ENCODE measurements at places on chromosomes 5 and 9.
A peak's percentile ranks its signal among the peaks of the same experiment; 100 is the strongest.

- no peak for DNase-seq
These were observed 136.0 kb downstream of the MVB12B start for GRCh38 chr9:126462617-126463016.

DNA sequence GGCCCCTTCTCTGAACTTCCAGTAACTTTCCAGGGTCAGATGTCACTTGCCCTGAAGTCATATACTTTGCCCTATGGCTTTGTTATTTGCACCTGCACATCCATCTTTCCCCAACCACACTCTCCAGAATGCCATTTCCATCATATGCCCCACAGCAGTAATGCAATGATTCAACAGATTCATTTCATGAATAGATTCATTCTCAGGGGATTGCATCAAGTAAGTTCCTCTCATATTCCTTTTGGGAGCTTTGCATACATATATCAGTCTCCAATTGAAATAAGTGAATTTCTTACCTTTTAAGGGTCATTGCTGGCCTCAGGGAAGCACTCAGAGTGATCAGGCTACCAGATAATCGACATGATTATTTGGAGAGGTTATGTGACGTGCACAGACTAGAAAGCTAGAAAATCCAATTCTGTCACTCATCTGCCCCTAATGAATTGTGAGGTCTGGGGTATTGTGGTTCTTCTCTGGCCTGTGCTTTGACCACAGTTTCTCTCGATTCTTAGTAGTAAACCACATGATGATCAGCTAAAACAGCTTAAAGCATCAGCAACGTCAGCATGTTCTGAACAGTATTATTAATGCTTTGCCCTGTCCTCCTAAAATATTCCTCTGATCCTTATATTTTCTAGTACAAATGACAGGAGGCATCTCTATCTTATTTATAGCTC is 179.9 kb downstream of the ATPSCKMT start:
- no peak for DNase-seq

DNA sequence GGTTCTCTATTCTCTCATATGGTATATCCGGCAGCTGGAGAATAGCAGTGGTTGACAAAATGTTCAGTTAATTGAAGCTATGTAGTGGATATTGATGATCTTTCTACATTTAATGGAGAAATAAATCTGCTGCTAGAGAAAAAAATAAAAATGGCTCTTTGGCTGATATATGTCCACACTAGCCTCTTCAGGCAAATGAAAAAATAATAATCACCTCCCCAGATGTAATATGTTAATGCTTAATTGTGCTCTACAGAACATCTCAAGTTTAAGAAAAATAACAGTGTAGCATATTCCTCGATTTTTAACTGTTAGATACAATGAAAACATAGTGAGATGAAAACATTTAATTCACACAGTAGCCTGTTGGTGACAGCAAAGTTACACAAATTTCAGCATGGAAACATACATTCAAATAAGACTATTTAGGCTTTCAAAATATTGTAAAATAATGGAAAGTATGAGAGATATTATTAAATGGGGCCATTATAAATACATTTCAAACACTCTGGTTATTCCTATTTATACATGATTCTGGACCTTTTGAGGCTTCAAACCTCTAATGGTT is 543.0 kb downstream of the MAT2B start:
- no peak for DNase-seq

DNA sequence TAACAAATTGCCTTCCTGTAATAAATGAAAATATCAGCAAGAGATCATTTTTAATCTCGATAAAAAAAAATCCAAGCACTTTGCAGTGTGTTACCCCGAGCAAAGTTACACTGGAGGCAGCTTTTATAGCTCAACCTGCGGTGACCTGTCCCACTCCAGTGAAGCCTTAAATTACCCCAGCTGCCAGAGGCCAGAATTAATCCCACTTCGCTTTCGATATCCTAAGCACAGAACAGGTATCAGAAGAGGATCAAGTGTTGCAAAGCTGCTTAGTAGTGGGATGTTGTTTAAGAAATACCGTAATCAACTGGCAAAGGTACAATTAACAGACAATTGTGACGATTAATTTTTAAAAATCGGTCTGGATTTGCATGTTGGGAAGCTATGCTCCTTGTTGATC is 314.0 kb downstream of the AGTPBP1 start:
- DNase-seq = no peak

DNA sequence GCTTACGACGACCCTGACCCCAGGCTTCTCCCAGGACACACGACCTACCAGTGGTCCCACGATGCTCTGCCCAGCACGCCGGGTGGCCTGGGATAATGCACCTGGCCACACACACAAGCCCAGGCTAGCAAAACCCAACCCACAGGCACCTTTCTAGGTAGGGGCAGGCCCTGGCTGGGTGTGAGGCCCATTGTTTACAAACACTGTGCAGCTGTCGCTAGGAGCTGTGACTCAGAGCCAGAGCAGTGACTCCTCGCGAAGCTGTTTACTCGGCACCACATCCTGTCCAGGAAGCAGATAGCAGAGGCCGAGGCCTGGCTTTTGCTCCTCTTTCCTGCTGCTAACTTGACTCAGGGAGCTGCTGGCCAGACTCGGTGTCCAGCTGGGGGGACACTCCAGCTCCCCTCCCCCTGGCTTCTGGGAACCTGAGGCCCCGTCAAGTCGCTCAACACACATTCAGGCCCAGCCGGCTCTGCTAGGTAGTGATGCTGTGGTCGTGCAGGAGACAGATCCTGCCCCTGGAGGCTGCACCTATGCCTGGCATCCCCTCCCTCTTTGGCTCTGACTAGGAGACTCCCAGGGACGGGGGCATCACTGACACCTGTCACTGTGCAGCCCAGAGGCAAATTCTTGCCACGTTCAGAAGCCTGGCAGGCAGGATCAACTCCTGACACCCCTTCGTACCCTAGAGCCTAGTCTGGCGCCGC is 12.8 kb upstream of the RALGDS start:
- DNase-seq = peak; percentile 83

DNA sequence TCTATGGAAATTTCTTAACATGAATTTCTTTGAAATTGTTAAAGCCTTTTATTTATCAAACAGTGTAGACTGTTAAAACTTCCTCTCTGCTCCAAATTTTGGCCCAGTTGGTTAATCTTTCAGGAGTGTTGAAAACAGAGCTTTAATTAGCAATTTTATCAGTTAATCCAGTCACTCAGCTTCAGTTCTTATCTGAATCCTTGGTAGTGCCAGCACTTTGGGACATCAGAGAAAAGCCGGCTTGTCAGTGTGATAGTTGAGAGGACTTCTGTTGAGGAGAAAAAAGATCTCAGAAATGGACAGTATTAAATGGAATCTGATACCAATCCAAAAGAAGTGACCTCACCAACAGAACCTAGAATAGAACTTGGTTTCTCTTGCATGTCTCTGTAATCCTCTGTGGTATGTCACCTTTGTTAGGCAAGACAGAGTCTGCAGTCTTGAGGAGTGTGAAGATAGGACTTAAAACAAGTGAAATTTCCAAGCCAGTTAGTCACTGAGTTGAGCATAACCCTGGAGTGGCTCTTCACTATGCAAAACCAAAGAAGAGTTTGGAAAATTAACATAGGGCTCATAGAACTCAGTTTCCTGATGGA is 251.8 kb downstream of the NNT start:
- DNase-seq = no peak

DNA sequence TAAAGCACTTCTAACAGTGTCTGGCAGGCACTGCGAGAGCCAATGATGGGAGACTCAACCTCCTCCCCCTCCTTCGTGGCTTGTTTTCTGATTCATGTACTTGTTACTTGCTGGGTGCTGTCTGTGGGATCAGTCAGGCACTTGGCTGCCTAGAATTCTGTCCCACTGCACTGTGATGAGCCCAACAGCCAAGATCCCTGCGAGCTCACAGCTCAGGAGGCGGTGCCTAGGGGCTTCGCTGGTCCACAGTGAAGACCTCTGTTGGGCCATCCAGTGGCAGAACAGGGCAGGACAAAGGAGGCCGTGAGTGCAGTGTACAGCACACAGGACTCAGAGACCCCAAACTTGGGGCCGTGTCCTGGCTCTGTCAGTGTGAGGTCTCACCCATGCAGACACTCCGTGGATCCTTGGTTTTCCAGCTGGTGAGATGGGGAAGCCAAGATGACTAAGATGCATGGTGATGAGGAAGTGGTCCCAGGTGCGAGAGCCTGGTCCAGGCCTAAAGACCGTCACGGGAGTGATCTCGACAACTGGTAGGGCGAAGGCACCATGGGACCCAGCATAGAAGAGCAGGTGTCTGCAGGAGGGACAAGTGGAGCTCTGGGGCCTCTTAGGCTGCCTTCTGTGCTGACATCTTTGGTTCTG is 19.5 kb downstream of the MYMK start:
- DNase-seq = no peak

DNA sequence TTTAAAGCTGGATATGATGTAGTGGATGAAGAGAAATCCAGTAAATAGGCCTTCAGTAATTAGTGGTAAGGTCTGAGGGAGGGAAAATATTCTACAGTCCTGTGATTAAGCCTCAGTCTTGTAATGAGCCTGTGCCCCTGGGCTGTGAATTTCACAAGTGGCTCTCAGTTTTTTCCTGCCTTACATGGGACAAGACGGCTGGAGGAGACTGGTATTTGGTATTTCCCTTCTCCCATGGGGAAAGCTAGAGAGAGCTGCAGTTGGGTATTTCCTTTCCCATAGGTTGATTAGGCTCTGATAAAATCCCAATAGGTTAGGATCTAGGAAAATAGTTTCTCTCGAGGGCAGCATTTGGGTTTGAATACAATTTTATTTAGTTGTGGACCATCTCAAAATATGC is 62.2 kb upstream of the GNA14 start:
- DNase-seq = no peak

DNA sequence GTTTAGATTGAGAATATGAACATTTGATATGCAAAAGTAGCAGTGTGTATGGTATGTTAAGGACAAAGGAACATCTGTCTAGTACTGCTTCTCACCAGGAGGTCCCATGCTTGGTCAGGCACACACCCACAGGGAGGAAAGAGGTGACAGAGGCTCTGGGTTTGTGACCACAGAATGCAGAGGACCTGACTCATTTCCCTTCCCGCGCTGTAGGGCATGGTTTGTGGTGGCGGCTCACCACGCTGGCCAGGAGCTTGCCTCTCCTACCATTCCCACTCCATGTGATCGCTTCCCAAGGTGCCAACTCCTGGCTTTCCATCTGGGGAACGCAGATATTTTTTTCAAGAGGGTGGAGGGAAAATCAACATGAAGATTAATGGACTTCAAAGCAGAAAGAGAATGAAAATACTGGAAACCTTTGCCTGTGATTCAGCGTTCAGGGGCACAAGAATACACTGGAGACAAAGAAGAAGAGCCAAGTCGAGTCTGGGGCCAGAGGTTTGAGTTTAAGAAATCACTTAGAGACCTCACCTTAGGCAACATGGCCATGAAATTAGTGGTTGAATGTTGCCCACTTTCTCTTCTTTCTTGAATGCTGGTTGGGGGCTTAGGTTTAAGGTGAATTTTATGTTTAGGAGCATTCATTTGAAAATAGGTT is 477.8 kb downstream of the CCDC171 start:
- no peak for DNase-seq

GRCh38 chr5:100771181-100771580 is 131.9 kb downstream of the ST8SIA4 start:
- DNase-seq = no peak

- no peak for DNase-seq
These were observed 26.6 kb upstream of the TLR4 start for GRCh38 chr9:117677572-117677971.

DNA sequence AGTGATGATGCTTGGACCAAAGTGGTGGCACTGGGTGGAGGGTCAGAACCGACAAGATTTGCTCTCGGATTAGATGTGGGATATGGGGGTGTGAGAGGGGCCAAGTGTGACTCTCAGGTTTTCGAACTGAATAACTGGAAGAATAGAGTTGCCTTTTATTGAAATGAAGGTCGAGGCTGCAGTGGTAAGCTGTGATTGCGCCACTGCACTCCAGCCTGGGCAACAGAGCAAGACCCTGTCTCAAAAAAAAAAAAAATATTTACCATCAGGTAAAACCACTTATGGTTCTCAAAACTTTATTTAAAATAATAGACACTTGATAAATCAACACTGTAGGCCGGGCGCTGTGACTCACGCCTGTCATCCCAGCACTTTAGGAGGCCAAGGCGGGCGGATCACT is 27.2 kb downstream of the EXOSC2 start:
- no peak for DNase-seq

GRCh38 chr9:37758747-37759146 is 5.1 kb downstream of the TRMT10B start:
- DNase-seq = no peak

DNA sequence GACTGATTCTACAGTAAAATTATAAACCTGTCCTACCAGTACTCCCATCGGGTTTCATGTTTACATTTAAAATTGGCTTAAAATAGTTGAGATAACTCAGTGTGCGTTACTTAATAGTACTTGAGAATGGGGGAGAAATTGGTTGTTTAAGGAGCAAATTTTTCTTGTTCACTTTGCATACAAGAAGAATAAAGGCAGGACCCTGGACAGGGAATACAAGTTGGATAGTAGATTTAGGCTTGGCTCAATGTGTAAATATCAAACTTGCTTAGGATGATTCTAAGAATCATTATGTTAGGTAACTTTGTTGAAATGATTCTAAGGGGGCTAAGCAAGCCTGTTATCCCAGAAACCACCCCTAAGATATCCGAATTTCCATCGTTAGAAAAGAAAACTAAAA is 448.4 kb upstream of the TLE4 start:
- DNase-seq = no peak

- no peak for DNase-seq
These were observed 192.4 kb downstream of the ARHGEF28 start for GRCh38 chr5:73818357-73818756.

- DNase-seq = no peak
These were observed 197.7 kb downstream of the NTRK2 start for GRCh38 chr9:84867186-84867585.

DNA sequence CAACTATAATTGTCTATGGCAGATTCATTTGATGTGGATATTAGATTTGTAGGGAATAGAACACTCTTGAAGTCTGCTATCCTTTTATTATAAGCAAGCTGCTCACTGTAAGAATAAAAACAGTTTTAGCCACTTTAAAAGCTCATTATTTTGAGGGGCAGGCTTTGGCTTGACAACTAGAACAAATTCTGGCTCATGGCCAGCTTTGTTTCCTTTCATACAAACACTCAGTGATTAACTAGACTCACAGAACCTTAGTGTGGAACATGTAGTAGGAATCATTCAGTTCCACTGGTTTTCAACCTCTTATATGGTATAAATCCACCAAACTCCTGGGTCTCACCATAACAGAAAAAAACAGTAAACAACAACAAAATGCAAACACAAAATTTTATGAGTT is 27.4 kb upstream of the CEP120 start:
- no peak for DNase-seq

- no peak for DNase-seq
These were observed 39.9 kb upstream of the IL17B start for GRCh38 chr5:149418910-149419531.
